CD14-positive monocyte (primary cell): ENCODE measurements at places on chromosomes 7 and 10.

GRCh38 chr10:3877211-3878000 is 92.4 kb upstream of the KLF6 start:
- DNase-seq, result peak; percentile 82

DNA sequence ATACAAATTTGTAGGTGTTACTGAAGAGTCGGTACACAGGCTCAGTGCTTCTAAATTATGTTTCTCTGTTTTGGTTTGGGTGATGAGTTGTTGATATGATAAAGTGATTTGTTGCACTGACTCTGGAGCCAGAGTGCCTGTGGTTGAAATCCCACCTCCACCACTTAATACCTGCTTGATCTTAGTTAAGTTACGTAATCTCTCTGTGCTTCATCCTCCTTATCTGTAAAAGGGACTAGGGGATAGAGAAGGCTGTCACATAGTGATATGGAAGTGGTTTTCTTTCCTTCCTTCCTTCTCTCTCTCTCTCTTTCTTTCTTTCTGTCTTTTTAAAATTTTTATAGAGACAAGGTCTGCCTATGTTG is 664 bp upstream of the HPS6 start:
- no peak for DNase-seq

GRCh38 chr7:3238525-3239210 is 62.4 kb upstream of the SDK1 start:
- DNase-seq, result no peak

GRCh38 chr10:86359111-86359510 is 7.5 kb downstream of the GRID1 start:
- no peak for DNase-seq

GRCh38 chr10:13717936-13718772 is 131.4 kb downstream of the PRPF18 start:
- DNase-seq, result peak; percentile 29

DNA sequence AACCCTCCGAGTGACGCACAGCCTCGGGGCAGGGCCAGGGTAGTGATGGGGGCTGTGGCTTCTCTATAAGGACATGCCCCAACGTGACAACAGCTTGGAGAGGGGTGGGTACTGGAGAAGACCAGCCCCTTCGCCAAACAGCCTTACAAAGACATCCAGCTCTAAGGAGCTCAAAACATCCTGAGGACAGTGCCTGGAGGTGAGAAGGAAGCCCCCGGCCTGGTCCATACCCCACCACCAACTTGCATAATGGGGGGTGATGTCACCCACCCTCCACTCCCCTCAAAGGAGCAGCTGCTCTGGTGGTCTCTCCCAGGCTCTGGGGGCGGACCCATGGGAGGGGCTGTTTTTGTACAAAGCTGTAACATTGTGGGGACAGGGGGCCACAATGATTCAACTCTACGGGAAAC is 15.1 kb downstream of the PRSS2 start:
- no peak for DNase-seq

DNA sequence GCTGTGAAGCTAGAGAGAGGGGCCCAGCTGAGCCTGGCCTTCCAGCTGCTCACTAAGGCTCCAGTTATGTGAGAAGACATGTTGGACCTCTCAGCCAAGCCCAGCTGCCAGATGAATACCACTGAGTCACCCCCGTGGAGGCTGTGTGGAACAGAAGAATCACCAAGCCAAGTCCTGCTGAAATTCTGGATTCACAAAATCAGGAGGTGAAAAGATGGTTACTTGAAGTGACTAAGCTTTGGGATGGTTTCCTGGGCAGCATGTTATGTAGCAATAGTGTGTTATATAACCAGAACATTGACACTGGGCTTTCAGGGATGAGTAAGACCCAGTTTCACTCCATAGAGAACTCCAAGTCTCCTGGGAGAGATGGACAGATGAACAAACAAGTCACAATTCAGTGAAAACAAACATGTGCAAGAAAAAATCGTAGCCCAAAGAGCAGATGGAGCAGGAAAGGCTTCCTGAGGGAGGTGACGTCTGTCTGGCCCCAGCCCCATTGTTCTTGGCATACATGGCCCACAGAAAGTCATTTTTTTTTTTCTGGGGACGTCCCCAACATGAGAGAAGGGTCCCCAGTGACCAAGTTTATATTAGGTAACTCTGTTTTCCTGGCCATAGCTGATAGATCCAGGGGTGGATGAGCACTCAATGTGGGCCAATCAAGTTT is 64.1 kb upstream of the PDZD8 start:
- DNase-seq, result peak; percentile 60

DNA sequence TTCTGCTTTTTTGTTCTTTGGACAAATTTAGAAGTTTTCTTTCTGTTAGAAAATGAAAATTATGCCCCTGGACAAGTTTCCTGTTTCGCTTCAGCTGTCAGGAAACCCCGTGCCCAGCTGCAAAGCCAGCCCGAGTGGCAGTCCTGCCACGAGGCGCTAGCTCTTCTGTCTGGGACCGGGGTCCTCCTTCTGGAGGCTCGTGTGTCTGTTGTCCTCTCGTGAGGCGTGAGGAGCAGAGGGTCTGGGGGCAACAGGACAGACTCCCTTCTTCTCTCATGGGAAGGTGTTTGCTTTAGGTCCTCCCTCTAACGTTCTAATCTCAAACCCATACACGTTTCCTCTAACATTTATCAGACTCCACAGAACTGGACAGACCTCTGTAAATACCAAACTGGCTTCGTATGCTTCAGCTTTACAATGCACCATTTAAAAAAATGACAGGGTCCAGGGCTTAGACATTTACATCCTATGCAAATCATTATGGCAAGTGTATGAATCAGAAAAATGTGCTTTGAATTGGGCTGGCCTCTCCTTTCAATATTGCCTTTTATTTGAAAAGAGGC is 184.5 kb upstream of the SHH start:
- no peak for DNase-seq

DNA sequence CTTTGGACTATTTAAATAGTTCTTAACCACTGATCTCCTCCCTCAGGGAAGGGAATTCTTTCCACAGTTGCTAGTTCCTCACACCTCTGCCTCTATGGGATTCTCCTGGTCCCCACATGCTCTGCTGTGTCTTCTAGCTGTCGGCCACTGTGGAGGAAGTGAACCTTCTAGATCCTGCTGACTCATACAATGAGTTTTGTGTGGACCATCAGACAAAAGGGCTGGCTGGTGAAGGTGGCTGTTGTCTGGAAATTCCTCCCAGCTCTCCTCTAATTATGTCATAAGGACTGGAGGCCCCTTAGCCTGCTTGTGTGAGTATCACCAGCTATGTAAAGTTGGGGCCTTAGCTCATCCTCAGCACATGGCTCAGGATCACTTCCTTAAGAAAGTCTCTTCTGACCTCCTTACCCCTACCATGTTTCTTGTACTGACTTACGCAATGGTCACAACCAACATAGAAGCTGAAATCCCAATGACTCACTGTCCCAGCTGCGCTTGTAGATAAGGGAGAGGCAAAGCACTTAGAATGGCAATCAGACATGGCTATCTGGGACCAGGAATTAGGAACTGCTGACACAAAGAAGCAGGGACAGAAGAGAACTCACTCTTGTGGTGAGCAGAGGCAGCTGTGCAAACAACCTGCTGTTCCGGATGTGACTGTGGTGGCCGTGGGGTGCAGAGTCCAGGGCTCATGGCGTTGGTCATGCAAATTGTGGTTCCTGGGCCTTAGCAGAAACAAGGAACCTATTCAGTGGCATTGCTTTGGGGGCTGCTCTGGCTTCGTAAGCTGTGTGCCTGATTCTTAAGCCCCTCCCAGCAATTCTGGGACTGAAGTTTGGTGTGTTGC is 2.5 kb upstream of the MACC1 start:
- peak; percentile 96 for DNase-seq

DNA sequence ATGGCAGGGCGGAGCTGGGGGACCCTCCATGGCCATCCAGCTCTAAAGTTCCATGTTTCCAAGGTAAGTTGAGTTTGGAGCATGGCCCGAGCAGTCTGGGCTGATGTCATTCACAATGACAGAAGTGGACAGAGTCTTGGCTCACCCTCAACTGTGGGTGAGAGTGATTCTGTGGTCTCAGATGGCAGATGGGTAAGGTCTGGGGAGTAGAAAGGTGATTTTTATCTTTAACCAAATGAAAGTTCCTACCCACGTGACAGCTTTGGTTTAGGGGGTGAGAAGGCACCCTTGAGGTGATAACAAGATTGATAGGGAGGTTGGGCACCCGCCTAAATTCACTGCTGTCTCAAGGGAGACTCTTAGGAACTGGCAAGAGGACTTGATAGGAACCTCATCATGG is 57.6 kb upstream of the PDZD8 start:
- no peak for DNase-seq

- DNase-seq, result no peak
These were observed 33.2 kb downstream of the POR start for GRCh38 chr7:75948179-75948578.

DNA sequence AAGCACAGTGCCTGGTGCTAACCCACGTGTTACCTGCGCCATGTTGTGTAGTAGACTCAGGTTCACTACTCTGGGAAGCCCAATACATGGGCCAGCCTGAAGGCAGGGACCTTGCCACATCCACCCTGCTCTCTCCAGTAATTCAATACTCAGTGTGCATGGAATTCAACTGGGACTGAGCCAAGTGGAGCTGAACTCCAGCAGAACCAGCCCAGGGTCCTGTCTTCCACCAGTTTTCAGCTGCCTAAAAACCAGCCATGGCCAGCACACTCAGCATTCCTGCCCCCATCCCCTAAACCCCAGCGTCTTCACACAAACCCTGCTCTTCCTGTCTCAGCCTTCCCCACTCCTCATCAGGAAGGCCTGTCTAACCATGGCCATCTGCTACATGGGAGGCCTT is 15.4 kb downstream of the FGF8 start:
- no peak for DNase-seq

DNA sequence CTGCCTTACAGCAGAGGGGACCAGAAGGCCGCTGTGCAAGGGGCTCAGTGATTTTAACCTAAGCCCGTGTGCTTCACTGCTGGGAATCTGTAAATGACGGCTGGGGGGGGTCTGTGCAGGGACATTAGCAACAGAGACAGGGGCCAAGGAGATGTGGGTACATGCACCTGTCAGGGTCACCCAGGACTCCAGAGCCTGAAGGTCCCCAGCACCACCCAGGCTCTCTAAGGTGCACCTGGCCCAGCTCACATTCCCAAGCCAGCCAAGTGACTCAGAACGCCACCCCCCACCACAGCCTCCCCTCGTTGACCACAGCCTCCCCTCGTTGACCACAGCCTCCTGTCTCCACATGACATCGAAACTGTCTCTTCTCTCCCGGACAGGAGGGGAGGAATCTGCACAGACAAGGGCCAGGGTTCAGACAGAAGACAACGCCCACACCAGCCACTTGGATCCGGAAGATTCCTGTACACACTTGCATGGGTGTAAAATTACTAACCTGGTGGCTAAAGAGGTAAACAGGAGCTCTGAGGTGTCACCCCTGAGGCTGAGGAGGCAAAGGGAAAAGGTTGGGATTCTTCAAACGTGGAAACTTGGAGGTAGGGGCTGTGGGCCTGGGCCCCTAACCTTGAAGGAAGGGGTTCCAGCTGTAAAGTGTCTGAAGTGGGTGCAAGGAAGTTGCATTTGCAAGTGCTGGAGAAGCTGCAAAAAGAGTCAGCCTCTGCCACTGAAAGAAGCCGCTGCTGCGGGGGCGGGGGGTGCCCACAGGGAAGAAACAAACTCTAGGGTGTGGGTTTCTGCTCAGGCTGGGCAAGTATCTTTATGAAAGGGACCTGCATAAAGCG is 27.0 kb downstream of the CALML3 start:
- no peak for DNase-seq

DNA sequence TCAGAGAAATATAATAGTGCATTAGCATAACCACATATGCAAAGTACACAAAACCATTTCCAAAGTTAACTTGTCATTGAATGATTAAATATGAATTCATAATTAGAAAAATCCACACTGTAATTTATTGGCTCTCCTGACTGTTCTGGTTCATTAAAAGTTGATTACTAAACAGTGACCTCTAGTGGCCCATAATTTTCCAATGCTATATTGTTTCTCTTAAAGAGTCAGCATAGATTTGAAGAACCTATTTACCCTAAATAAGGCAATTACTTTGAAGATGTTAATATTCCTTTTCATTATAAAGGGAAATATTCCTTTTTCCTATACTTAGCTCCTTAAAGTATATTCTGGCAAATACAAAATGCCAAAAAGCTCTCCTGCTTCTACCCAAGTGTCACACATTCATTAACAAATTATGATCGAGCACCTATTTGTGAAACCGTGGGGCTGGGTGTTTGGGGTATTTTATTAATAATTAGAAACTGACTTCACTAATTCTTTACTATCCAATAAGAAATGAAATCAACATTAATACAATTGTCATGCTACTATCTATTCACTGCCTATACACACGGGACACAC is 86.2 kb downstream of the HIBADH start:
- DNase-seq, result peak; percentile 56

- no peak for DNase-seq
These were observed 162.1 kb downstream of the JAZF1 start for GRCh38 chr7:28018446-28018845.

DNA sequence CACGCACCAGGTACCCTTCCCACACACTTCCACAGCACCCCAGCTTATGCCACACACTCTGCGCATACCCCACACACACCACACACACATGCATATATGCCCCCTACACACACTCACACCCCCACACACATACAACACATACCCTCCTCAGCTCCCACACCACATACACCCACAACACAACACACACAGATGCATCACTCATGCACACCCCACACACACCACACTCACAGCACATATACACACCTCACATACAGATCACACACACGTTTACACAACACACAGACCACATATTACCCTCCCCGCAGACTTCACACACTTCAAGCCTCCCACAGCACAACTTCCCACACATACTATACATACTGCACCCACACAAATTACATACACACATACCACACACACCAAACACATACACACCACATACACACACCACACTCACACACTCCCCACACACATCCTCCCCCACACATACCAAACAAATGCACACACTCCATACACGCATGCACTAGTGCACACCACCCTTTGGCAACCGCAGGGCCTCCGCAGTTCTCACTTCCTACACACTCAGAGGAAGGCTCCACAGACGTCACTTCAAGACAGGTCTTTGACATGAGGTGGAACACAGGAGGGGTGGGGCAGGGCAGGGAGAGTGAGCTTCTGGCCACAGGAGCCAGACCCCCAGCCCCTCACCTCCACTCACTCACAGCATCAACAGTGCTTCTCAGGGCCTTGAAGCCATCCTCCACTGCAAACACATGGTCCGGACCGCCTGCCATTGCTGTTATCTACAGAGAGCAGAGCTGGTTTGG is 18.5 kb upstream of the ANTXRL start:
- DNase-seq, result no peak
